ENCODE measurements at places on chromosomes 2 and 18.

DNA sequence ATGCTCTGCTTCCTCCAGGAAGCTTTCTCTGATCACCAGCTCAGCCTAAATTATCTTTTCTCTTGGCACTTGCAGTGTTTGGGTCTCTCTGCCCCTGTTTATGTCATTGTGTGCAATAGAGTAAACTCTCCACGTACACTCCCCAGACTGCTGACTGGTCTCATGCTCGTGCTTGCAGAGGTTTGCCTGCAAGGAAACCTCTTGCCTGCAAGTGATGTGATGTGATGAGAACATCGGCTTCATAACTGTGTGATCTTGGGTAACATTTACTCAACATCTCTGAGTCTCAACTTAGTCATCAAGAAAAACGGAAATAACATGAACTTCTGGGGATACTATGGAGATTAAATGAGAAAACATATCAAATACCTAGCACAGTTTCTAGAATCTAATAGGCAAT is 92.3 kb downstream of the BIN1 start:
- no peak for DNase-seq

GRCh38 chr2:148282201-148282600 is 261.3 kb downstream of the MBD5 start:
- no peak for DNase-seq

DNA sequence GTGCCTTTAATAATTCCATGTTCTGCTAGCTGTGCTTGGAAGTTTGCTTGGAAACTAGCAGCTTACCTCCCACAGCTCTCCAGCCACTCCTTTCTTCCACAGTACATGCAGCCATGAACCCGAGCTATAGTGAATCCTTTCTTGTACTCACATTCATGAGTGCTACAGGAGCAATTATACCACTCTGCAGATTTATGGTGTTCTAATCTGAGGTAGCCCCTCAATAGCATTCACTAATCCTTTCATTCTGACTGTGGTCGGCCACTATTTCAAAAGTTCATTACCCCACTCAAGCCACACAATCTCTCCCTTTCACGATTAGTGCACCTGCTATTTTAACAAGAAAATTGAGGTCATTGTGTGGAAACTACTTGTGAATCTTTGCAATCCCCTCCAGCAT is 53.2 kb downstream of the CSRNP3 start:
- DNase-seq: no peak

DNA sequence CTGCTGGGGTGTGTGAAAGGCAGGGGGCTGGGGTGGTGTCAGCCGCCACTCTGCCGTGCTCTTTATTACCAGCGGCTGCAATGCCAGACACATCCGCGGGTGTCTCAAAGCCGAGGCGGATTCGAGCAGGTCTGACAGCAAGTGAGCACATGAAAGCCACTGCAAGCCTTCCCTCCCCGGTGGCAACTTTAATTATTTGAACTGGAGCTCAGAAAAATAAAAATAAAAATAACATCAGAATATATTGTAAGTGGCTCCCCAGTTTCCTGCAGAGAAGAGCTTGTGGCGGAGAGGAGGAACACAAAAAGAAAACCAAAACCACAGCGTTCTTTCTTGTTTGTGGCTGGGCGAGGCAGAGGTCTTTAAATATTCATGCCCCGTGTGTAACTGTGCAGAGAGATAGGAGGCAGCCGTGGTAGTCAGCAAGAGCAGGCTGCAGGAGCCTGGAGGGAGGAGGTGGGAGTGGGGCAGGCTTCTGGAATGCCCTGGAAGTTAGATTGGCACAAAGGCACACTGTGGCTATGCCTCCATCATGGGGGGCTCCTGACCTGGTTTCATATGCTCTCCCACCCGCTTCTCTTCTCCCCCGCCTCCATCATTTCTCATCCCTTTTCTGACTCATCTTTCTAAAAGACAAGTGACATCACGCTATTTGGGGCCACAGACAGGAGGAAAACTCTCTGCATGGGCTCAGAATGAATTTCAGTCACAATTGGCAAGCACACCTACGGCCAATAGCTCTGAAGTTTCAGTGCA is 199.8 kb downstream of the CLIP4 start:
- peak; percentile 46 for DNase-seq

- no peak for DNase-seq
Observed at GRCh38 chr2:109182426-109182825, 53.4 kb downstream of the SH3RF3 start.

DNA sequence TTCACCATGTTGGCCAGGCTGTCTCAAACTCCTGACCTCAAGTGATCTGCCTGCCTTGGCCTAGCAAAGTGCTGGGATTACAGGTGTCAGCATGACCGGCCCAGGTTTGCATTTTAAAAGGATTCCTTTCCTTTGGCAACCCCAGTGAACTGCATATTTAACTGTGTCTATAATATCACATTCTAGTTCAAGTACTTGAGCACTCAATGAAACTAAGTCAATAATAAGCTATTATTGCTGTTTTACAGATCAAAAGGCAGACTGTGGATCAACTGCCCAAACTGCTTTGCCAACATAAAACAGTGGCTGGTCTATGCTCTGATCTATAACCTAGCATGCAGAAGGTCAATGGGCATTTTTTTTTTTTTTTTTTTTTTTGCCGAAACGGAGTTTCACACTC is 144.5 kb downstream of the USP34 start:
- DNase-seq: no peak

GRCh38 chr2:111629983-111630382 is 254.0 kb downstream of the ANAPC1 start:
- no peak for DNase-seq

DNA sequence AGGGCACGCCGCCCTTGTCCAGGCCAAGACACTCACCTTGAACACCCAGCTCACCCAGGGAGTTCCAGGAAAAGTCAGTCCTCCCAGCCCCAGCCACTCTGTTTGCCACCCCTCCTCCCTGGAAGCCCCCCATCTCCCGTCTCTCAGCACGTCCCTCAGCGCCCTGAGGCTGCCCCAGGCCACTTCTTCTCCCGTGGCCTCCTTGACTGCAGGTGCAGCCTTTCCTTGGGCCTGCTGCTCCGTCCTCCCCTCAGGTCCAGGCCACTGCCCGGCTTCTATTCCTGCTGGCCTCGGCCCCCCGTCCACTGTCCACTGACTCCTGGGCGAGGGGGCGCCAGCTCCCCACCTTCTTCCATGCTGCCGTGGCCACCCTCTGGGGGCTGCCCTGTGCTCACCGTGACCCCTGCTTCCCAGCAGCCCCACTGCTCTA is 239.1 kb downstream of the HDAC4 start:
- DNase-seq: no peak

- no peak for DNase-seq
Observed at GRCh38 chr18:12345491-12346239, 31.4 kb downstream of the AFG3L2 start.

DNA sequence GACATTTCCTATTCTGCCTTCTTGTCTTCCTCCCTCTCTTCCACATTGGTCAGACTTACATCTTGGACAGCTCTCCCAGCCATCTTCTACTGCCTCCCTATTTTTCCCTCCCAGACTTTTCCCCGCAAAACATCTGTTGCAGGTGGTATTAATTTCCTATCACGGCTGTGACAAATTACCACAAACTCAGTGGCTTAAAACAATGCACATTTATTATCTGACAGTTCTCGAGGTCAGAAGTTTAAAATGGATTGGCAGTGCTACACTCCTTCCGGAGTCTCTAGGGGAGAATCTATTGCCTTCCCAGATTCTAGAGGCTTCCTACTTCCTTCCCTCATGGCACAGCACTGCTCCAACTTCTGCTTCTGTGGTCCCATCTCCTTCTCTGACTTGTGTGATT is 33.3 kb downstream of the STRADB start:
- no peak for DNase-seq

DNA sequence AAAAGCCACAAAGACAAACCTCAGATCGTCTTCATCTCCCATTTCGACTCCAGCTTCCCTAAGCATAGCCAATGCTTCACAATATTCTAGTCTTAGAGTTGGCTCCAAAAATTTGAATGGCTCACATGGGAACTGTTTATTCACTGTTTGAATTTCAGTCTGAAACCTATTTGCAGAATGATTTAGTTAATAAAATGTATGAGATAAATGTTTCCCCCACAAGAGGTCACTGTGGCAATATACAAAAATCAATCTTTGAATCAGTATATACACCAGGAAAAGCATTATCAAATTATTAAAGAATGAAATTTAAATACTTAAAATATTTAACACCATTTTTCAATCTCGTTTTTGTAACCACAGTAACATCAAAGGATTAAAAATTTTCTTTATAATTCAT is 40.0 kb upstream of the MCM6 start:
- no peak for DNase-seq

DNA sequence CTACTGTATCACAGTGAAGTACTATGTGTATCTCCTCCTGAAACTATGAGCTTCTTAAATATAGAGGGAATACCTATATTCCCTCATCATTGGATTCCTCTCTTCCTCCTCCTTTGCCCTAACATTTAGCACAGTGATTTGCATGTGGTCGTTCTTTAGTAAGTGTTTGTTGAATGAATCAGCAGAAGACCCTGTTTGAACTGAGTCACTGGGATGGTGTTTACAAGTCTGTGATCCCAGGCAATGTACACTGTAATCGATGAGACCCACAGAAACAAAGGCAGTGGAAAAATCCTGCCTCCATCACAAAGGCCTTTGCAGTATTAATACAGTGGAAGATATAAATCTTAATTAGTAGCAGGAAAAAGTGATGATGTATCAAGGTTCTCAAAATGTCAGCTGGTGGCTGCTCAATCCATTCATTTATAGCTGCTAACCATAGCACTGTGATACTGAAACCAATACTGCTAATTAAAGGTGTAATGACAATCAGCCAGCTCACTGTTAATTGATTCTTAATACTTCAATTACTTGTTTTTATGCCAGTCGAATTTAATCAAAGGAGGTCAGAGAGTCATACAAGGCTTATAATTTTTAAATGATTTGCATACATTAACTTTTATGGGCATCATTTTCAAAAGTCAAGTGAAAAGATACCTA is 20.8 kb upstream of the MYO3B start:
- no peak for DNase-seq

DNA sequence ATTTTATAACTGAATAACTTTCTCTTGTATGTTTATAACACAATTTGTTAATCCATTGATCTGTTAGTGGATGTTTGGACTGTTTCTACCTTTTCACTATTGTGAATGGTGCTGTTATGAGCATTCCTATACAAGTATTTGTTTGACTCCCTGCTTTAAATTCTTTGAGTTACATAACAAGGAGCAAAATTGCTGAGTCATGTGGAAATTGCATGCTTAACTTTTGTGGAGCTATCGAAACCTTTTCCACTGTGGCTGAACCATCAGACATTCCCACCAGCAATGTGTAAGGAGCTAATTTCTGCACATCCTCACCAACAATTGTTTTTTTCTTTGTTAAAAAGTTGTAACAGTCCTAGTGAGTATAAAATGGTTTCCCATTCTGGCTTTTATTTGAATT is 415.5 kb downstream of the CBLN2 start:
- no peak for DNase-seq

- DNase-seq: no peak
Observed at GRCh38 chr2:70367722-70368323, 66.0 kb upstream of the FAM136A start.

DNA sequence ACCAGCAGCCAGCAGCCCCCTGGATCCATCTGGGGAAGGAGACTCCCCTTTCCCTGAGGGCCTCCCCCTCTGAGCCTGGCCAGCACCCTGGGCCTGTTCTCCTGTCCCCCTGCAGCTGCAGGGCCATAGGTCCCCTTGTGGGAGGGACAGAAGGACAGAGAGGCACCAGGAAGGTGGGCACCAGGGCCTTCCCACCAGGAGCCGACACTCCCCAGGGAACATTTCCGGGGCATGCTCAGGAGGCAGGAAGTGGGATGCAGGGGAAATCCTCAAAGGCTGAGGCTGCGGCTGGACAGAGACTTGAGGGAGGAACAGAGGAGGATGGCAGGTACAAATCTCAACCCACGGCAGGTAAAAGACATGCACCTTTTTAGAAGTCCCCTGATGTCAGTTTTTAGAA is 14.4 kb upstream of the DNMT3A start:
- DNase-seq: no peak

DNA sequence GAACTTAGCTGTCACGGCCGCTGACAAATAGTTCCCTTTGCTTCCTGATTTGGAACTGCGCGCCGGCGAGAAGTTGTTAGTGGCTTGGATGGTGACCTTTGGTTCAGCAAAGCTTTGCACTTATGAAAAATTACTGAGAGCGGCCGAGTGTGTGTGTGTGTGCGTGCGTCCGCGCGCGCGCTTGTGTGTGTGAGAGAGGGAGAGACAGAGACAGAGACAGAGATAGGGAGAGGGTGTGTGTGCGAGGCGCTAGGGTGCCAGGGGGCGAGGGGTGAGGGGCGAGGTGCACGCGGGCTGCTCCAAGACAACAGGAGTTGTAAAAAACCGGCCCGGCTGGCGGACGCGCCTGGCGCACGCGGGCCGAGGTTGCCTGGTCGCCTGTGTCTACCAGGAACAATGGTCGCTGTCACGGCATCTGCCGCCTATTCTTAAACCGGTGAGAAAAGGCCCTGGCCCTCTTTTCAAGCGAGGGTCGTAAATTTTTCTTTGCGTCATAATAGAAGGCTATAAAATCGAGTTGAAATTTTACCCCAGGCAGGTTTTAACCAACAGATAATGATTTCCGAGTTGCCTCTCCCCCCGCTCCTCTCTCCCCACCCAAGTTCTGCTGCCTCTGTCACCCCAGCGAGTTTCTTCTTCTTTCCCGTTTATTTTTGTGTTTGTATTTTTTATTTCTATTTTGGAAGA is 535 bp downstream of the HOXD3 start:
- DNase-seq: no peak

GRCh38 chr18:58201268-58201667 is 157.2 kb downstream of the NEDD4L start:
- no peak for DNase-seq

- no peak for DNase-seq
Observed at GRCh38 chr18:44246001-44246400, 434.7 kb upstream of the SETBP1 start.

DNA sequence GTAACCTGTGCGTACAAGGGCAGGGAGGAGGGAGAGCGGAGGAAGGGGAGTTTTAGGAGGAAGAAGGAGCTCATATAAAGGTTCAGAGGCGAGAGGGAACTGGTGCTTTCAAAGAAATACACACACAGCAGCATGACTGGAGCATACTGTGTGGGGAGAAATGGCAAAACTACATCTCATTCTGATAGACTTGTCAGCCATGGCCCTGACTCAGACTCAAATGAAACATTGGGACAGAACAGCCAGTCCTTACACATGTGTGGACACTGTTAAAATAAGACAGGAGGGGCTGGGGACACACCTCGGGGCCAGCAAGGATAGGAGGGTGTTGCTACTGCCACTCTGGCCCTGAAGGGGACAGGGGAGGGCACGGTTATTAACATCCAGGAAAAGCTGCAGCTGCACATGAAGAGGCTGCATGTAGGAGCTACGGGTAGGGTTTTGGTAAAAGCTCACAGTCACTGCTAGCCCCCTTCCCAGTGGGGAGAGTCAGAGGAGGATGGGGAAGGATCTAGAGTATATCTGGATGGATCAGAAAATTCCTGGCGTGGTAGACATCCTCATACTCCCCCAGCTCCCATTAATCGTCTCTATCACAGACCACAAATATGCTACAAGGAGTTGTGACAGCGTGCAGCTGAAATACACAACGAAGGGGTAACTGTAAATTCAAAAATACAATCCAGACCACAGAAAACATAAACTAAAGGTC is 110.5 kb downstream of the GATA6 start:
- no peak for DNase-seq

GRCh38 chr2:47785986-47786385 is 3.0 kb downstream of the MSH6 start:
- no peak for DNase-seq
